Sciatic nerve (tissue), 2 donors: ENCODE measurements at places on chromosomes 2 and 18.

- DNase-seq, result no peak
Measured at GRCh38 chr2:152505495-152505906, 170.5 kb downstream of the FMNL2 start.

- no peak for DNase-seq
Measured at GRCh38 chr2:83068714-83069113, 1390.4 kb downstream of the SUCLG1 start.

GRCh38 chr2:179447839-179448447 lies 183.3 kb upstream of the SESTD1 start:
- no peak for DNase-seq

- DNase-seq, result no peak
Measured at GRCh38 chr2:80231421-80231820, 73.1 kb downstream of the LRRTM1 start.

GRCh38 chr2:217393585-217394032 lies 533.7 kb upstream of the TNP1 start:
- DNase-seq, result peak; percentile 83

DNA sequence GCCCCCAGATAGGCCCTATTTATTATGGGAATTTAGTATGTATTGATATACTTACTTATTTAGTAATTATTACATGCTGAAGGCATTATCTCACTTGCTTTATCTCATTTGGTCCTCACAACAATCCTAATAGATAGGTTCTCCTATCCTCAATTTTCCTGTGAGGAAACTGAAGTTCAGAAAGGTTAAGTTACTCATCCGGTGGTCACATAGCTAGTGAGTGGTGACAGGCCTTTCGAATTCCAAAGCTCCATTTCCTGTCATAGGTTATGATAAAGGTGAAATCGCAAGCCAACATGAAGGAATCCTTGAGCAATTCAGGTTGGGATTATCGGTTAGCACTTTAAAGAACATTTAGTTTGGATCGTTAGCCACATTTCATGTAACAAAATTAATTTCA lies 33.3 kb downstream of the NAB1 start:
- DNase-seq, result no peak

DNA sequence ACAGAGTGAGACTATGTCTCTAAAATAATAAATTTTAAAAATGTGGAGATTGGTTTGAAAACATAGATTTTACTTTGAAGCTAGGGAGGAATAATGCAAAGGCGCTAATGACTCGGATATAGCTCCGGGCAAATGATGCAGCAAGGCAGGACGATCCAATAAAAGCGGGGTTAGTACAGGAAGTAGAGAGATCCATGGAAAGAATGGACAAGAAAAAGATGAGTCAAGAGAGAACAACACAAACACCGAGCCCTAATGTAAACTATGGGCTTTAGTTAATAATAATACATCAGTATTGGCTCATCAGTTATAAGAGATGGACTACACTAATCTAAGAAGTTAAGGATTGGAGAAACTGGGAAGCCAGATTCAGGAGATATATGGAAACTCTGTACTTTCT lies 74.5 kb downstream of the QPCT start:
- no peak for DNase-seq

GRCh38 chr2:71675296-71675695 lies 221.9 kb downstream of the DYSF start:
- peak; percentile 52 for DNase-seq

GRCh38 chr2:71333619-71334018 lies 2.0 kb downstream of the ZNF638 start:
- DNase-seq, result no peak

GRCh38 chr2:12008425-12009061 lies 262.1 kb downstream of the LPIN1 start:
- no peak for DNase-seq

DNA sequence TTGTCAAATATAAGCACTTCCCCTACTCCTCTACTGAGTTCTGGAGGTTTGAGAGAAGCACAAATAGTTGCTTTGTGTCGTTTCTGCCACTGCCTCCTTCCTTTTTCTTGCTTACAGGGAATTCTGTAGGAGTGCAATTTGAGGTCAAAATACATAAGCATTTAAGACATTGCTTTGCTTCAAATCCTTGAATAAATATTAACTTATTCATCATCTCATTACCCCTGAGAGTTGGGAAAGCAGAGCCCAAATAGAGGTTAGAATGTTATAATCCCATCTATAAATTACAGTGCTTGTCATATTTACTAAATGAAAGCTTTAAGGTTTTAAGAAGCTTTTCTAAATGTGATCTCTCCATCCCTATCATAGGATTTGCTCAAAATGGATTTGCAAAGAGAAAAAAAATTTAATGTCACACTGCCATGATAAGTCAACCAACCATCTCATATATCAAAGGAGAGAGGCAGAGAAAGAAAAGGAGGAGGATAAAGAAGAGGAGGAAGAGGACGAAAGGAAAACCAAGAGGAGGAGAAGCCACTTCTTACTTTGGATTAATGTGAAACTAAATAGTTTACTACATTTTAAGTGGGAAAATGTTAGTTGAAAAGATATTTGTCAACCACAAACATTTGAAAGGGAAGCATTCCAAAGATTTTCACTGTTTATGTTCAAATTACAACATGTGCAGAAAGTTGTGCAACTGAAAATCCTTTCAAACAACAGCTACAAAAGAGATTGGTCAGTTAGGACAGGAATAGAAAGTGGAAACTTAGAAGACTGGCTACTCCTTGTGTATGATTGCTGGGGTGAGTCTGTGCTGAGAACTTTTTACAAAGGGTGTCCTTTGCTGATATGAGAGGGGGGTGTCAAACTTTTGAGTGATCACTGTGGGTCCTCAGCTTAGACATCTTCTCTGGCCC lies 277.3 kb upstream of the FN1 start:
- no peak for DNase-seq

DNA sequence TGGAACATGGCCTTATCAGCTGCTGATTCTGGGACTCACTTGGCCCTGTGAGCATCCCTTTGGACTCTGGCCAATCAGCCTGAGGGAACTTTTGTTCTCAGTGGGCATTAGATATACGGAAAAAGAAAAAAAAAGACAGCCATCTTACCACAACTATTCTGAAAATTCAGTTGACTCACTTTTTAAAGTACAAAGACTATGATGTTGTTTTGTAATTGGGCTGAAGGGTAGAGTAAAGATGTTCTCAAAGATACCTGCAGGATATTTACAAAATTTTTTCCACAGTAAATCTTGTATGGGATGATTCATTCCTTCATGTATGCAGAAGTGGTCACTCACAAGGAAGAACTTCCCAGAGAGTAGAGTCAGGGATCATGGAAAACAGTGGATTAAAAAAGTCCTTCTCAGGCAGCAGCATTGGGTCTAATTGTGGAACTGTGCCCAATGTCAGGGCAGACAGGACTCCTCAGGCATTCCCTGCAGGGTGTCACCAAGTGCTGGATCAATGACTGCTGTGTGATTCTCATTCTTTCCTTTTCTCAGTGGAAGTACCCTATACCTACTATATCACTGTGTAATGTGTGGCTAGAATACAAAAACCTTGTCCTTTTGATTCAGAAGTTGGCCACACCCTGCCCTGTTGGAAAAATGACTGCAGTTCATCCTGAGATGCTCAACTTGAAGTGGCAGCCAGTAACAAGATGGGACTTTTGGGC lies 35.4 kb downstream of the SULT1C4 start:
- DNase-seq, result no peak

DNA sequence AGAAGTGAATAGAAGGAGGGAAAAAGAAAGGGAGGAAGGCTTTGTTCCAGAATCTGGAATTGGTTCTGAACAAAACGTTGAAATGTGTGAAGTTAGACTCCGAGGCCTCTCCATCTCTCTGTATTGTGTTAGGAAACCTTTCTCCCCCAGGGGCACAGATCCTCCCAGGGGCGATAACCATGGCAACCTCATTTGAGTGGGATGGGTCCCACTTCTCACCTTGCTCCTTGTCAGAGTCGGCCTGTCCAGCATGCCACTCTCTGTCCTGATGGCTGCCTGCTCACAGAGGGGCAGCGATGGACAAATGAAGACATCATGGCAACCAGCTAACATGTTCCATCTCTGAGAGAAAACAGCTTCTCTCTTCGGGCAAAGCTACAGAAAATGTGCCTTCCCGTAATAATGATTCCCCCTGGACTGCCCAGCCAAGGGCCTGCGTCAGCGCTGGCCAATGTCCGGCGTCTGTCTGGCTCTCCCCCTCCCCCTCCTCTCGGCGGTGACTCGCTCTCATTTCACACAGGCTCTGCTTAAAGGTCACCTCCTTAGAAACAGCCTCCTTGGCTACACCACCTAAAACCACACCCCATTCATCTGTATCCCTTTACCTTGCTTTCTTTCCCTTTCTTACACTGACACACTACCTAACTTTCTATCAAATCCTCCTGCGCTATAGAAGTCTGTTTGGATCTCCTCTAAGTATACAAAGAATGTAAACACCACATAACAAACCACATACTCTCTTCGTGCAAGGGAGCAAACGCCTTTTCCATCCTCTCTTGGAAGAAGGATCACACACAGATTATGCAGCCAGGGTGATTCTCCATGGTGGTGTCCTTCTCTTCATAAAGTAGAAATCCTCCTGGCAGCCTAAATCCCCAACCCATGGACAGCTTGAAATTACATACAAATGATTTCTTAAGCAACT lies 32.1 kb upstream of the TTC39C start:
- DNase-seq, result no peak

DNA sequence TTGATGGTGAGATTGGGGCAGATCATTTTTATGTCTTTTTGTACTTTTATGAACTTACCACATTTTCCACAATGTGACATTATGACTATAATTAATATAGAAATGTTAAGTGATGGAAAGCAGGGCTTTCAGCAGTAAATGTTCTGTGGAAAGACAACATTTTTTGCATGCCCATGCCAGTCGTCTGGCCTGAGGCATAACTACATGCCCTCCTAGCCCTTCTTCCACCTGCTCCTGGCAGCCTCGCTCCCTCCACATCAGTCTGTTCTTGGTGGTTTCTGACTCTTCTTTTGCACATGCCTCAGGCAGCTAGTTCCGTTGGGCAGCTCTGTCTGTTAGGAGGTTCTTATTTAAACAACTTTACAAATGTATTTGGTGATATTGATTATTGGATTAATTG lies 182.0 kb upstream of the TWIST2 start:
- no peak for DNase-seq

- no peak for DNase-seq
Measured at GRCh38 chr2:84799772-84800171, 81.1 kb downstream of the TRABD2A start.

GRCh38 chr18:49491857-49492693 lies 5.0 kb upstream of the C18orf32 start:
- peak; percentile 95 for DNase-seq

DNA sequence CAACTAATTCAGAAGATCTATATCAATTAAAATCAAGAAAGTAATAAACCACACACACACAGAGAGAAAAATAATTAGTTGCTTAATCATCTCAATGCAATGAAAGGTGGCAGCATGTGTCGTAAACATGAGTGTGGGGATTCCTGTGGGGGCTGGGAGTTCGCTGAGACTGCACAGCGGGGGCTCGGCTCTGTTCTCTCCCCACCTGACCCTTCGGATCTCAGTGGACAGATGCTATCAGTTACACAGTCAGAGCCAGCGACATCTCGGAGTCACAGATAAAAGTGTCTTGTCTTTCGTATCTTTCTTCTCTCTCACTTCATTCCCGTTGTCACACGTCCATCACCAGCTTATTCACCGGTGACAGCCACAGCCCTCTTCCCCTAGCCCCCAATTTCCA lies 37.1 kb downstream of the COLEC12 start:
- DNase-seq, result no peak

DNA sequence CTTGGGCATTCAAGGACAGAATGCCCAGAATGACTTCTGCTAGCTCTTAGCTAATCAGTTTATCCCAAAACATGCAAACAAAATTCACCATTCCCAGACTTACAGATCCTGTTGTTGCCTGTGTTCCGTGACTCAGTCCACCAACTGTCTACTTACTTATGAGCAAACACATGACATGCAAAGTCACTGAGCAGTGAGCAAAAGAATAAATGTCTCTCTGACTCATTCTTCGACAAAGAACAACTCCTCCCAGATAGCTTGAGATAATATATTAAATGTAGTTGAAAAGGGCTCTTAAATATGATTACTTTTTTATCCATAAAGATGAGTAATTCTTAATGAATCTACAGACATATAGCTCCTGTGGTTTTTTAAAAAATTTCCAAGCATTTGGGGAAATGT lies 9.0 kb upstream of the CREG2 start:
- no peak for DNase-seq
